Fibroblast of lung (primary cell): ENCODE measurements at places on chromosomes 7 and 10. TPM values are rescaled to one million over a fixed set of nuclear protein-coding genes. Genes with fewer than 3 reads are reported as not detected.

The FAM24B gene
- 3.9 and 4.9 TPM in 2 replicates for polyA plus RNA-seq

The AEBP1 gene
- polyA plus RNA-seq, result 24.1 and 44.4 TPM in 2 replicates

The C10orf143 gene
- 1.5 and 1.9 TPM in 2 replicates for polyA plus RNA-seq

The TMEM176A gene
- polyA plus RNA-seq, result 0.12 and 0.38 TPM in 2 replicates

The CCDC3 gene
- 0.36 and 0.65 TPM in 2 replicates for polyA plus RNA-seq

The KLF14 gene
- 0.05 and 0.27 TPM in 2 replicates for polyA plus RNA-seq

The HOXA3 gene
- 0.44 and 0.68 TPM in 2 replicates for polyA plus RNA-seq

The SPDYE18 gene
- polyA plus RNA-seq, result 0.07 and 0.11 TPM in 2 replicates

DNA sequence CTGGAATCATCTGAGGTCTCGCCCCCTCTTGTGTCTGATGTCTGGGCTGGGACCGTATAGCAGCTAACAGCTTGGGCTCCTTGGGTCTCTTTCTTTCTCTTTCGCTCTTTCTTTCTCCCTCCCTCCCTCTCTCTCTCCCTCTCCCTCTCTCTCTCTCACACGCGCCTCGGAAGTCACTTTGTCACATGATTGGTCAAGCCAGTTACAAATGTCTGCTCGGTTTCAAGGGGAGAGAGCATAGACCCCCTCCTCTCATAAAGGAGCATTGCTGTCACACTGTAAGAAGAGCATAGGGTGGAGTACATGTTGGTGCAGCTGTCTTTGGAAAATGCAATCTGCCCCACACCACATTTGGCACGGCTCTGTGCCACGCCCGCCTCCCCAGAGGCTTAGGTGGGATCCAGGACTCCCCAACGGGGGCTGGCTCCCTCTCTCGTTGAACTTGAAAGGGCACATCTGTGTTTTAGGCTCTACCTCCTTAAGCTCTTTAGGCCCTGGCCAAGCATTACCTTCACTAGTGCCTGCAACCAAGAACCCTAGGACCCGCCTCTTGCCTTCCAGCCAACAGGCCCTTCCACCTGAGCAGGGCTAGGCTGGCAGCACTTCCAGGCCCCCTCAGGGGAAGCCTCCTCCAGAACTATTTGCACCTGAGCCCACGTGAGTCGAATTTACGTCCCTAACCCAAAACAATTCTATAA, 61.9 kb upstream of the CACUL1 start:
- DNase-seq, result no peak
- H3K27me3 ChIP-seq, result no peaks in the 10 kb centered on the region
- H3K4me3 ChIP-seq, result no peak overlapping the region
- no peak overlapping the region for H3K27ac ChIP-seq

- no peak for DNase-seq
- H3K27me3 ChIP-seq, result no peaks in the 10 kb centered on the region
- peak overlapping the region; percentile 77 for H3K27ac ChIP-seq
- peak overlapping the region; percentile 68 for H3K4me3 ChIP-seq
Observed at GRCh38 chr7:23012186-23012585, 1.7 kb downstream of the HYCC1 start.

- DNase-seq, result peak; percentile 8
- H3K27me3 ChIP-seq, result no peaks in the 10 kb centered on the region
- H3K4me1 ChIP-seq, result no peaks in the 10 kb centered on the region
- no peaks in the 10 kb centered on the region for H3K36me3 ChIP-seq
- no peak overlapping the region for H3K4me3 ChIP-seq
Observed at GRCh38 chr7:125355899-125356298, 426.3 kb upstream of the POT1 start.

DNA sequence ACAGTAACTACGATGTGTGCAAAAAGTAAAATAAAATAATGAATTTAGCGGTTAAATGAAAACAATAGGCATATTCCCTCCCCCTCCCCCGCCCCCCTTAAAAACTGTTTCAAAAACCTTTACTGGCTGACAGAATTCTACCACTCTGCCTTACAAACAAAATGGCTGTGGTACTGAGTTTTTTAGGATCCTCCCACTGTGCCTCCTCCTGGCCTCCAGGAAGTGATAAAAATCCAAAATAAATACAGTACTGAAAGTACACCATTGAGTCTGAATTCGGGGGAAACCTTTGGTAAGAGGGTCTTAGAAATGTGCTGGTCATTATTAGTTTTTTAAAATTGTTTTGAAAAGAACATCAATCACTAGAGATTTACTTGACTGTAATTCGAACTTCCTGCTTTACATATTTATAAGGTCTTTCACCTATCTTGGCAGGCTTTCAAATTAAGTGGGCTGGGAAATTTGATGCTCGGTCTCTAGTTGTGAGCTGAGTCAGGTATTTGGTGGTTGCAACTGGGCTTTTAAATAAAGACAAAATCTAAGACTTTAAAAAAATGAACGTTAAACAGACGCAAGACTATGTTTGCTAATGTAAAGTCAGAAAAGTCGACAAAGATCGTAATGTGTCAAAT, 32.5 kb upstream of the EPC1 start:
- no peaks in the 10 kb centered on the region for H3K36me3 ChIP-seq
- peak overlapping the region; percentile 81 for H3K27ac ChIP-seq
- H3K4me1 ChIP-seq, result peaks cover 2% of the 10 kb centered on the region
- peak overlapping the region; percentile 71 for H3K4me3 ChIP-seq
- peak; percentile 78 for DNase-seq

DNA sequence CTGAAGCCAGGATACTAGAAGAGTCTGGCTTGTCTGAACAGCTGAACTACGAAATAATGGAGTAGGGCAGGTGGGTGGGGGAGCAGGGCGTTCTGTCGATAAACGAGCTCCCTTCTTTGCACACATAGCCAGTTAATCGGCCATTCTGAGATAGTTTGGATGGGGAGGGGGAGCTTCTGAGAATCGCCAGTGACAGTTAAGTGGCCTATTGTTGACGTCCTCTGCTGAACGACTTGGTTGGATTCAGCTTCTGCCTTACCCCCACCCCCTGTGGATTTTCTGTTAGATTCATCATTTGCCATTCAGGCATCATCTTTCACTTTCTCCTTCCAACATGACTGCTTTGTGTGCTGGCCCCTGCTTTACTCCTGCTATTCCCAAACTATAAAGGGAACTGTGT, 520 bp downstream of the CPA5 start:
- H3K4me1 ChIP-seq, result peaks cover under 1% of the 10 kb centered on the region
- no peaks in the 10 kb centered on the region for H3K27me3 ChIP-seq
- H3K36me3 ChIP-seq, result no peaks in the 10 kb centered on the region
- no peak for DNase-seq
- H3K27ac ChIP-seq, result no peak overlapping the region

DNA sequence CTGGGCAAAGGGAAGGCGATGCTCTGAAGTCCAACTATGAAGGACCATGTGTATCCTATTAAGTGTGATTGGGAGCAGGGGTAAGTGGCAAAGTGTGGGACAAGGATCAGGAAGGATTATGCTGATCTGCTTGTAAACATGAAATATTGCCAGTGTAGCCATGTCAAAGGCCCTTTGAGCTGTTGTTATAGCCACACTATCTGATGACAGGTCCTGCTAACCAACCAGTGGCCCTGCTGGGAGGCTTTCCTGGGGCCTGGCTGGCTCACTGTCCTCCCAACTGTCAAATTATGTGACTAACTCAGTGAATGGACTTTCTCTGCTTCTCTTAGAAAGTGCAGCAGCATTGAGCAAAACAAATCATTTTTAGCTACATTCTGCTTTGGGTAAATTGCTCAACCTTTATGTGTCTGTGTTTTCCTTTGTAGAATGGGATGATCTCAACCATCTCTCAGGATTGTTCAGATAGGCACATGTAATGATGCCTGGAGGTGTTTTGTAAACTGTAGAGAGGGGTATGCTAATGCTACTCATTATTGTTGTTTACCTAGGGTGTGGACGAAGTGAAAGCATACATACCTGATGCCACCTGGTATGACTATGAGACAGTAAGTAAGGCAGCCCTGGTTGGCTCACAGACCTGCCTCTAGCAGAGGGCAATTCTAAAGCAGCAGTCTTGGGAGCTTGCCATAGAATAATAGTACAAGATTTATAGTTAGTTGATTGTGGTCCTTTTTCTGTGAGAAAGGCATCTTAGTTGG, 47.4 kb downstream of the MGAM2 start:
- H3K27me3 ChIP-seq, result no peaks in the 10 kb centered on the region
- no peak overlapping the region for H3K4me3 ChIP-seq
- H3K4me1 ChIP-seq, result no peaks in the 10 kb centered on the region

- H3K4me3 ChIP-seq, result no peak overlapping the region
- H3K36me3 ChIP-seq, result peaks cover 4% of the 10 kb centered on the region
- H3K4me1 ChIP-seq, result no peaks in the 10 kb centered on the region
Observed at GRCh38 chr7:129739427-129739826, 127.9 kb downstream of the NRF1 start.

- no peak overlapping the region for H3K27ac ChIP-seq
- DNase-seq, result no peak
- no peaks in the 10 kb centered on the region for H3K4me1 ChIP-seq
Observed at GRCh38 chr10:16481052-16481728, 40.5 kb downstream of the C1QL3 start.

GRCh38 chr10:62815381-62816075, 638 bp downstream of the EGR2 start:
- no peaks in the 10 kb centered on the region for H3K36me3 ChIP-seq
- peaks cover 12% of the 10 kb centered on the region for H3K4me1 ChIP-seq
- no peak for DNase-seq
- H3K27me3 ChIP-seq, result peaks cover 31% of the 10 kb centered on the region
- H3K4me3 ChIP-seq, result peak overlapping the region; percentile 65

- DNase-seq, result peak; percentile 23
- no peak overlapping the region for H3K27ac ChIP-seq
- no peak overlapping the region for H3K4me3 ChIP-seq
- H3K4me1 ChIP-seq, result no peaks in the 10 kb centered on the region
Observed at GRCh38 chr7:88789480-88790064, 6.0 kb downstream of the TEX47 start.

- H3K4me3 ChIP-seq, result no peak overlapping the region
- H3K27ac ChIP-seq, result peak overlapping the region; percentile 94
- DNase-seq, result peak; percentile 85
- H3K4me1 ChIP-seq, result peaks cover 27% of the 10 kb centered on the region
- peaks cover 10% of the 10 kb centered on the region for H3K36me3 ChIP-seq
Observed at GRCh38 chr10:125083576-125083920, 76.8 kb downstream of the CTBP2 start.

GRCh38 chr7:116177009-116177408, 33.3 kb upstream of the TES start:
- H3K4me1 ChIP-seq, result no peaks in the 10 kb centered on the region
- H3K36me3 ChIP-seq, result no peaks in the 10 kb centered on the region
- no peaks in the 10 kb centered on the region for H3K27me3 ChIP-seq
- peak; percentile 8 for DNase-seq
- H3K4me3 ChIP-seq, result no peak overlapping the region

- no peak for DNase-seq
- peak overlapping the region; percentile 73 for H3K27ac ChIP-seq
- peaks cover 18% of the 10 kb centered on the region for H3K4me1 ChIP-seq
- H3K27me3 ChIP-seq, result no peaks in the 10 kb centered on the region
- H3K4me3 ChIP-seq, result no peak overlapping the region
Observed at GRCh38 chr10:625751-626711, 63.4 kb downstream of the DIP2C start.

DNA sequence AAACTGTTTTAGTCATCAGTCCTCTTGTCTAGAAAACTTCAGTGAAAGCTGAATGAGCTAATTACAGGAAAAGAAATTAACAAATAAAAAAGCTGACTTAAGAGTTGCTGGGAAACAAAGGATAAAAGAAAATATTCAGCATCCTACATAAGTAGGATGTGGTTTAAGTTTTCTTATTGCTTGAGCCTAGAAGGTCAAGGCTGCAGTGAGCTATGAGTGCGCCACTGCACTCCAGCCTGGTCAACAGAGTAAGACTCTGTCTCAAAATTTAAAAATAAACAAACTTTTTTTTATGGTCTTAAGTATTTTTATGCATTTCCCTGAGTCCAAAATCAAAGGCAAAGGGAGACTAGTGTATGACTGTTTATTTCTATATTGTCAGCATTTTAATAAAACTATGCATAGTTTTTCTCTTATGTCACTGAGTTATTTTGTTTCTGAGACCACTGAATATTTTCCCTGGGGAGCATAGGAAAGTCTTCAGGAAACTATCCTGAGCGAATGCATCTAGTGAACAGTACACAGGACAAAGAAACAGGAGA, 40.0 kb upstream of the LRRN3 start:
- no peaks in the 10 kb centered on the region for H3K4me1 ChIP-seq
- H3K27me3 ChIP-seq, result no peaks in the 10 kb centered on the region
- H3K27ac ChIP-seq, result no peak overlapping the region
- H3K36me3 ChIP-seq, result no peaks in the 10 kb centered on the region
- H3K4me3 ChIP-seq, result no peak overlapping the region
- DNase-seq, result peak; percentile 17

DNA sequence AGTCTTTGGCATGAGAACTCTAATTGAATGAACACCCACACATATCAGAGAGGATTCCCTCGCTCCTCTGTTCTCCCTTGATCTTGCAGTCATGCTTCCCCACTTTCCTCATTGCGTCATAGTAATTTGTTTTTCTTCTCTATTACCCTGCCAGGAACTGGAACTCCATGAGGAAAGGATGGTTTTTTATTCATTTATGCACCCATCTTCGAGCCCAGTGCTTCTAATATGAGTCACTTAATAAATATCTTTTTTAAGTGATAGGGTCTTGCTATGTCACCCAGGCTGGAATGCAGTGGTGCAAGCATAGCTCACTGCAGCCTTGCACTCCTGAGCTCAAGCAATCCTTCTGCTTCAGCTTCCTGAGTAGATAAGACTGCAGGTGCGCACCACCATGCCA, 83.5 kb downstream of the OTUD1 start:
- H3K4me1 ChIP-seq, result no peaks in the 10 kb centered on the region
- H3K36me3 ChIP-seq, result no peaks in the 10 kb centered on the region
- H3K27me3 ChIP-seq, result no peaks in the 10 kb centered on the region
- H3K4me3 ChIP-seq, result no peak overlapping the region
- DNase-seq, result peak; percentile 7

DNA sequence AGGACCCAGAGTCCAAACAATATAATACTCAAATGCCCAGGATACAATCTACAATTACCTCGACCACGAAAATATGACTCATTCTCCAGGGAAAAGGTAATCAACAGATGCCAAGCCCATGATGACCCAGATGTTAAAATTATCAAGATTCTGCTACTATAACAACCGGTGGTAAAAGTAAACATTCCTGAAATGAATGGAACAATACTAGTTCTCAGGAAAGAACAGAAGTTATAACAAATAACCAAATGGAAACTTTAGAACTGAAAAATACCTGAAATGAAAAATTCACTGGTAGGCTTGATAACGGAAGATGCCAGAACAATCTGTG, 34.1 kb upstream of the GUSB start:
- H3K4me1 ChIP-seq, result no peaks in the 10 kb centered on the region
- no peaks in the 10 kb centered on the region for H3K27me3 ChIP-seq
- no peak overlapping the region for H3K27ac ChIP-seq
- DNase-seq, result no peak
- no peak overlapping the region for H3K4me3 ChIP-seq
- H3K36me3 ChIP-seq, result no peaks in the 10 kb centered on the region

DNA sequence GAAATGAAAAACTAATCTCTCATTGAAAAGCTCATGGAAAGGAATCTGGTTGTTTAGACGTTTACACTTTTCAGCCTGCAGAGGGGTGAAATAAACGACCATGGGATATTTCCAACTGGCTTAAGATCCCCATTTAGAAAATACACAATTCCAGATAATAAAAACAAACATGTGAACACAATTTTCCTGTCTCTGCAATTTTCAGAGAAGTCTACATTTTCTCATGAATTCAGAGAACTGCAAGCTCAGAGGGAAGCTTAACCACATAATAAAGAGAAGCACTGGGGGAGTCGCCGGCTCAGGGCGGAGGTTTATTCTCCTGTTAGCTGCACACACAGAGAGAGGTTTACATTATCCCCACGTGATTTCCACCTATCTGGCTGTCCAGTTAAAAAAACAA, 215.2 kb downstream of the FANK1 start:
- H3K4me3 ChIP-seq, result no peak overlapping the region
- DNase-seq, result no peak
- no peak overlapping the region for H3K27ac ChIP-seq
- no peaks in the 10 kb centered on the region for H3K4me1 ChIP-seq
- no peaks in the 10 kb centered on the region for H3K27me3 ChIP-seq

GRCh38 chr10:35704401-35704800, 62.3 kb upstream of the FZD8 start:
- H3K27ac ChIP-seq, result no peak overlapping the region
- no peak overlapping the region for H3K4me3 ChIP-seq
- no peaks in the 10 kb centered on the region for H3K4me1 ChIP-seq
- DNase-seq, result no peak
- H3K27me3 ChIP-seq, result no peaks in the 10 kb centered on the region
